ENCODE measurements at places on chromosomes 2 and 18.

DNA sequence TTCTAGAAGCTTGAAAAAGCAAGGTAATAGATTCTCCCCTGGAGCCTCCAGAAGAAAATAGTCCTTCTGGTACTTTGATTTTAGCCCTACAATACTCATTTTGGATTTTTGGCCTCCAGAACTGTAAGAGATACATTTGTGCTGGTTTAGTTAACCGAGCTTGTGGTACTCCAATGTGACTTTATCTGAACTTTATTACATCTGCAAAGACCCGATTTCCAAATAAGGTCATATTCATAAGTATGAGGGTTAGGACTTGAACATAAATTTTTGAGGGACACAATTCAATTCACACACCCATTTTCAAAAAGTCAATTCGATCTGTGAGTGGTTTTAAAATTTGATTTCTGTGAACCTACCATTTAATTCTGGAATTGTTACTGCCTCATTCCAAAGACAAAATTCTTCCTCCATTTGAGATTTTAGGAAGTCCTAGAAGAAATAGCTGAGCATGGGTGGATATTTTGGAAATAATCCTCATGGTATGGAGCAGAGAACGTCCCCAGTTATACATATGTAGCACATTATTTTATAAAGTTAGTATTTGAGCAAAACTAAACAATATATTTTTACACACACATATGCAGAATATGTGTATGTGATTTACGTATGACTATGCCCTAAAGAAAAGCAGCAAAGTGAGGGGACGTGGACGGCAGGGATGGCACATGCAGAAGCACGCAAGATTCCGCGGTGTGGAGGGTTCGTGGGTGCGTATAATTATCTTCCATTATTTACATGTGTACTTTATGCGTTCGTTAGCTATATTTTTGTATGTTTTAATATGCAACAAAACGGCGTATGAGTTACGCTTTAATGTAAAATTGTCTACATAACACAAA, 905 bp upstream of the NUP35 start:
- no peak for DNase-seq

DNA sequence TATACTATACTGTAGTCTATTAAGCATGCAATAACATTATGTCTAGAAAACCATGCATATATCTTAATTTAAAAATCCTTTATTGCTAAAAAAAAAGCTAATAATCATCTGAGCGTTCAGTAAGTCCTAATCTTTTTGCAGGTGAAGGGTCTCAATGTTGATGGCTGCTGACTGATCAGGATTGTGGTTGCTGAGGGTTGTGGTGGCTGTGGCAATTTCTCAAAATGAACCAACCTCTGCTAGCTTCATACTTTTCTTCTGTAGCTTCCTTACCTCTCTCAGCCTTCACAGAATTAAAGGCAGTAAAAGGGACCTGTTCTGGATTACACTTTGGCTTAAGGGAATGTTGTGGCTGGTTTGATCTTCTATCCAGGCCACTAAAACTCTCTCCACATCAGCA, 235.8 kb downstream of the NBAS start:
- DNase-seq: no peak

- DNase-seq: no peak
These were observed 173.5 kb upstream of the AGAP1 start for GRCh38 chr2:235320326-235320725.

GRCh38 chr18:79699653-79700052, 20.1 kb downstream of the CTDP1 start:
- no peak for DNase-seq

DNA sequence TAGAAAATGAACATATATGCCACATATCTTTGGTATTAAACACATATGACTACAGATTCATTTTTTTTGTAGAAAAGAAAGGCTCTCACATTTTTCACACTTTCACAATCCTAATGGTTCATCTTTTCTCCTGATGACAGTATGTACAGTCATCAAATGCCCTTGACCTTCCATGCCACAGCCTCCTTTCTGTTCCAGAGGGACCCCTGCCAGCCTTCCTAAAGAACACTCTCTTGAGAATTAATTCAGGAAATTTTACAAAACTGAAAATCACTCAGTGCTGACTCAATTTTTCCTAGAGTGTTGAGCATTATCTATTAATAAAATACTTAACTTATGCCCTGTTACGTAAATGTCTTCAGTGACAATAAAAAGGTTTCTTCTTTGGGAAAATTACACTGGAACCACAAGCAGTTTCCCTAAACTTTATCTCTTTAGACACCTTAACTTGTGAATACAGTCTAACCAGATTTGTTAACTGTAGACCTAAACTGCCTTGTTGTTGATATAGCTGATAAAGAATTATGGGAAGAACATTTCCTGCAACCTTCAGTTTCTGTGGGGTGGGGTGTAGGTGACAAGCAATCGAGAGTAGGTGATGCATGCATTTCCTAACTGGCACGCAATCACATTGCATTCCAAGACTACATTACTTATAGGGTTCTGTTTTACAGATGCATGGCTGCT, 15.3 kb upstream of the ACOXL start:
- no peak for DNase-seq

DNA sequence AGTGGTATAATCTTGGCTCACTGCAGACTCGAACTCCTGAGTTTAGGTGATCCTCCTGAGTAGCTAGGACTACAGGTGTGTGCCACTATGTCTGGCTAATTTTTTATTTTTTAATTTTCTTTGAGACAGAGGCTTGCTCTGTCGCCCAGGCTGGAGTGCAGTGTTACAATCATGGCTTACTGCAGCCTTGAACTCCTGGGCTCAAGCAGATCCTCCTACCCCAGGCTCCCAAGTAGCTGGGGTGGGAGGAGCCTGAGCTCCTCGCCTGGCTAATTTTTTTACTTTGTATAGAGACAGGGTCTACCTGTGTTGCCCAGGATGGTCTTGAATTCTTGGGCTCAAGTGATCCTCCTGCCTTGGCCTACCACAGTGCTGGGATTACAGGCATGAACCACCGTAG, 62.5 kb downstream of the BABAM2 start:
- DNase-seq: no peak

Data from LoVo (cell line).